Activated CD8-positive, alpha-beta T cell treated with anti-CD3 and anti-CD28 coated beads, Interleukin-2, amount 10 ng/mL, durations not matched to agents 7 days and 5 days (primary cell): ENCODE measurements at places on chromosomes 2 and 18. TPM values are rescaled to one million over a fixed set of nuclear protein-coding genes. Genes with fewer than 3 reads are reported as not detected.

ABHD1 gene
- total RNA-seq = 0.23 TPM

KHK gene
- 12.1 TPM for total RNA-seq

GPC1 gene
- total RNA-seq = 4.4 TPM

HES6 gene
- total RNA-seq = 4.7 TPM

FSHR gene
- not detected for total RNA-seq

CD8B gene
- total RNA-seq = 439 TPM

NGEF gene
- total RNA-seq = not detected

ABCG8 gene
- total RNA-seq = not detected

GRCh38 chr2:213185147-213185822 lies 33.9 kb upstream of the IKZF2 start:
- H3K36me3 ChIP-seq = no peaks in the 10 kb centered on the region
- H3K27ac ChIP-seq = no peak overlapping the region
- H3K4me1 ChIP-seq = no peaks in the 10 kb centered on the region

DNA sequence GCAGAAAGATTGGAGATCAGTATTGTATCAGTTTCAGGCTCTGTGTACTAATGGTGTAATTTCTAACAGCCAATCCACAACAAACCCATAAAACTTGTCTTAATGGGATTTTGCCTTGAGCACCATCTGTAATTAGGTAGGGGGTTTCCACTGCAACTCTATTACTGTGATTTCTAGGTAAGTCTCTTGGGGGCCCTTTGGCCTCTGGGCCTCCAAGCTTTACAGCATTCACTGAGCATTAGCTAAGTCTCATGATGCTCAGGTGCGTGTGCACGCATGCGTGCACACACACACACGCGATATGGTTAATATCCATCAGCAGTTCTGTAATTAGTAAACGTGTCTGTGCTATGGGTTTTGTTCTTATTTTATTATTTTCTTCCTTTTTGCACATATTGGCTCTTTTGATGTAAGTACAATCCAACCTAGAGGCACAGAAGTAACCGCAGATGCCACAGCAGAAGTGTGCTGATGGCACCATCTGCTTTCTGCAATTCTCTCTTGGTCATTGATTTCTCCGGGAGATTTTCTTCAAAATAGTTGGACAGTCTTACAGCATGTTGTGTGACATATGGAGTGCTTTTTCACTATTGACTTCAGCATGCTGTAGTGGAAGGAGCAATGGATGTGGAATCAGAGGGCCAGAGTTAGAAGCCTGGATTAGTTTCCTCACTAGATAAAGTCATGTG lies 592.0 kb downstream of the LRRTM4 start:
- DNase-seq = no peak
- no peak overlapping the region for H3K4me3 ChIP-seq
- no peak overlapping the region for H3K27ac ChIP-seq
- H3K36me3 ChIP-seq = no peaks in the 10 kb centered on the region

DNA sequence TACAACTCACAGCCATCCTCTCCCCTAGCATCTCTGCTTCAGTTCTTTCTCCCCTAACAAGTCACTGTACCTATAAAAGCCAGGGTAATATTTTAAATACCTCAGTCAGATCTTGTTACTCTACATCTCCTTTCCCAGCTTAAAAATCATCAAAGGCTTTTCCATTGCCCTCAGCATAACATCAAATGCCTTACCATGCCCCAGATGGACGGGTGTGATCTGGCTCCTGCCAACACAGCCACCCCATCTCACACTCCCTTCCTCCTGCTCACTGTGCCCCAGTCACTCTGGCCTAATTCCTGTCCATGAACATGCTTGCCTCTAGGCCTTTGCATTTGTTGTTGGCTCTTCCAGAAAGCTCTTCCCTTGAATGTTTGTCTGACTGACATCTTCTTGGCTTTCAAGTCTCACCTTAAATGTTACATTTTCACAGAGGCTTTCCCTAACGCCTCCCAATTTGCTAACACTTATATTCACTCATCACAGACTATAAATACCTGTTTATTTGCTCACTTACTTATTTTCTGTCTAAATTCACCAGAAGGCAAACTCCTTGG lies 640.9 kb downstream of the NYAP2 start:
- H3K4me3 ChIP-seq = no peak overlapping the region
- H3K4me1 ChIP-seq = no peaks in the 10 kb centered on the region
- no peaks in the 10 kb centered on the region for H3K27me3 ChIP-seq
- no peaks in the 10 kb centered on the region for H3K36me3 ChIP-seq
- no peak overlapping the region for H3K27ac ChIP-seq

DNA sequence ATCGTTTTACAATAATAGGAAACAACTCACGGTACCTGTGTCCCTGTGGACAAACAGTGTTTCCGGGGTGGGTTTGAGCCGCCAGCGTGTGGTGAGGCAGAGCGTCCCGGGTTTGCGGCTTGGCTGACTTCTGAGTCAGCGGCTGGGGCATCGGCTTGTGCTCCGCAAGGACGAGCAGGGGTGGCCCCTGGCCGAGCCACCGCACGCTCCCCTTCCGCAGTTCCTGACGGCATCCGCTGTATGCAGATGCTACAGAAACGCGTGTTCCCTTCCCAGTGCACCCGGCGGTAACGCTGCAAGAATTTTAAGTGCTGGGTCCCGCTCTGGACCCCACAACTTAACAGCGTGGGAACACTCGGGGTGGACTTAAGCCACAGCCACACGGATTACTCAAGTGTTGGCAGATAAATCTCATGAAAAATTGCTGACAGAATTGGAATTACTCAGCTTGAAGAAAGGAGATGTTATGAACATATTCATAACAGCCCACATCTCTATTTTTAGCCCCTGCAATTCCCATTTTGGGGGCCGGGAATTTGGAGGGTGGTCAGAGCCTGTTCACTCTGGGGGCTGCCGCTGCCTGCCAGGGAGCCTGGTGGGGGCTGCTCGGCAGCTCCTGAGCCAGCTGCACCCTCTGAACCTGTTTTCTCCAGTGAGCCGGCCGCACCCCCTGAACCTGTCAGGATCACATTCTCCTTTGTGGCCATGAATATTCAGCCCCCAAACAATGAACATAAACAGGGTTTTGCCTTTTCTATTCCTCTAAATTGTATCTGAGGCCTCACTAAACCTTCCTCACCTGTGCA lies 12.6 kb upstream of the KCNG2 start:
- H3K4me3 ChIP-seq = no peak overlapping the region
- no peaks in the 10 kb centered on the region for H3K4me1 ChIP-seq
- no peak overlapping the region for H3K27ac ChIP-seq

GRCh38 chr2:169185711-169186110 lies 116.3 kb downstream of the DHRS9 start:
- no peak for DNase-seq
- H3K4me1 ChIP-seq = no peaks in the 10 kb centered on the region
- H3K36me3 ChIP-seq = no peaks in the 10 kb centered on the region
- H3K27ac ChIP-seq = no peak overlapping the region
- no peak overlapping the region for H3K4me3 ChIP-seq

GRCh38 chr2:240588006-240588655 lies 1.6 kb downstream of the CAPN10 start:
- H3K4me3 ChIP-seq = peak overlapping the region; percentile 97
- H3K4me1 ChIP-seq = peaks cover 38% of the 10 kb centered on the region
- DNase-seq = no peak
- H3K27ac ChIP-seq = peak overlapping the region; percentile 91

DNA sequence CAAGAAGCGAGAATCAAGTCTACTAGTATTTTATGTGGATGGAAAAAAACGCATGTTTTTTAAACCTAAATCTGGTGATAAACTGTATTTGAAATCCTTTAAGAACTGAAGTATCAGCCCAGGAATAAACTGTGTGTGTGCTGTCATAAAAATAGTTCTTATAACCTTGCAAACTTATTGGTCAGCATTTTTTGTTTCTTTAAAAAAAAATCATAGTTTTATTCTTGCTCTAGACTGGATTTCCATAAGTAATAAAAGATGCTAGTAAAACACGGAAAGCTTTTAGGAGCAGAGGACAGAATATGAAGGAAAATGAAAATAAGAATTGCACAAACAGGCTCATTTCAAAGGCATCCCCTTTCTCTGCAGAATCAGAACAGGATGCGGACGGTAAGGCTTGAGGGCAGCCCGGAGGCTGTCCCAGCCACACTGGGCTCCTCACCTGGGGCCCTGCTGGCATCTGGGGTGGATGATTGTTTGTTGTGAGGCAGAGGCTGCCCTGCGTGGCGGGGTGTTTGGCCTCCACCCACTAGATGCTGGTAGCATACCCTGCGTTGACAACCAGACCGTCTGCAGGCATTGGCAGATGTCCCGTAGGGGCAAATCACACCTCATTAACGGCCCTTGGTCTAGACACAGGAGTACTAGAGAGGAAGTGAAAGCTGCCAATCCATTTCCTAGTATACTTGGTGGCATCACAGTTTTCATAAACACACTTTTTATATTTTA lies 52.5 kb downstream of the MBP start:
- DNase-seq = no peak
- H3K27ac ChIP-seq = peak overlapping the region; percentile 74
- H3K4me3 ChIP-seq = peak overlapping the region; percentile 34
- H3K36me3 ChIP-seq = peaks cover 63% of the 10 kb centered on the region

DNA sequence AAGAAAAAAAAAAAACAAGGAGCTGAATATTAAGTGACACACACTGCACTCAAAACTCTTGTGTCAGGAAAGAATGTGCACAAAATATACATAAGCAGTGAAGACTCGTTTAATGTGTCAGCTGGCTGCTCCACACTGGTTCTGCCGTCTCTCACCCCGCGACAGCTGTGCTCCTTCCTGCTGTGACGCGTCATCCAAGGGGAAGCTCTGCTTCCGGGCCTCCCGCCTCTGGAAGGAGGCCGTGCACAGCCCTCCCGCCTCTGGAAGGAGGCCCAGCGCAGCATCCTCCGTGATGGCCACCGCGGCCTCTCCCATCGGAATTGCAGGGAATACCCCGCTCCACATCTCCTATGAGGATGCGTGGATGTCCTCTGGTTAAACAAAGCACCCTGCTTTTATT lies 151.0 kb downstream of the HDAC4 start:
- H3K36me3 ChIP-seq = peaks cover 25% of the 10 kb centered on the region
- peaks cover 48% of the 10 kb centered on the region for H3K4me1 ChIP-seq
- no peaks in the 10 kb centered on the region for H3K27me3 ChIP-seq
- H3K27ac ChIP-seq = no peak overlapping the region

GRCh38 chr18:9066358-9066757 lies 36.1 kb upstream of the NDUFV2 start:
- H3K27me3 ChIP-seq = no peaks in the 10 kb centered on the region
- peaks cover 6% of the 10 kb centered on the region for H3K4me1 ChIP-seq
- no peak overlapping the region for H3K27ac ChIP-seq
- no peak for DNase-seq
- no peaks in the 10 kb centered on the region for H3K36me3 ChIP-seq

GRCh38 chr2:169727065-169727464 lies 6.6 kb upstream of the KLHL23 start:
- H3K27me3 ChIP-seq = peaks cover 13% of the 10 kb centered on the region
- DNase-seq = no peak
- H3K4me1 ChIP-seq = peaks cover under 1% of the 10 kb centered on the region
- no peak overlapping the region for H3K4me3 ChIP-seq

DNA sequence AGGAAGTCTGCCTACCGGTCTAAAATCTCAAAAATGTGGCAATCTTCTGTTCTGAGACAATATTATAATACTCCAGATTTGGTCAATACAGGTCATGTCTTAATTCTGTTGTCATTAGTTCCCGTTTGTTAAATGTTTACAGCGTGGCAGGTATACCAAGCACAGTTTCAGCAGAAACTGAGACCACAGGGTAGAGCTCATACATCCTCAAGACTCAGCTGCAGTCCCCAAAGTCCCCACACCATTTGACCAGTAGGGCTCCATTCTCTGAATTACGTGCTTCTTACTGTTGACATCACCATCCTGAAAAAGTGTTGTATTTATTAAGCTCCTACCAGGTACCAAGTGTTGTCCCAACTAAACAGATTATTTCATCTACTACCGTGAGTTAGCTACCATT lies 157.1 kb downstream of the MC4R start:
- no peak overlapping the region for H3K4me3 ChIP-seq
- DNase-seq = no peak
- no peaks in the 10 kb centered on the region for H3K4me1 ChIP-seq

- no peak for DNase-seq
- H3K27ac ChIP-seq = no peak overlapping the region
- no peaks in the 10 kb centered on the region for H3K27me3 ChIP-seq
These were observed 215.5 kb upstream of the RAB6C start for GRCh38 chr2:129763966-129764365.

DNA sequence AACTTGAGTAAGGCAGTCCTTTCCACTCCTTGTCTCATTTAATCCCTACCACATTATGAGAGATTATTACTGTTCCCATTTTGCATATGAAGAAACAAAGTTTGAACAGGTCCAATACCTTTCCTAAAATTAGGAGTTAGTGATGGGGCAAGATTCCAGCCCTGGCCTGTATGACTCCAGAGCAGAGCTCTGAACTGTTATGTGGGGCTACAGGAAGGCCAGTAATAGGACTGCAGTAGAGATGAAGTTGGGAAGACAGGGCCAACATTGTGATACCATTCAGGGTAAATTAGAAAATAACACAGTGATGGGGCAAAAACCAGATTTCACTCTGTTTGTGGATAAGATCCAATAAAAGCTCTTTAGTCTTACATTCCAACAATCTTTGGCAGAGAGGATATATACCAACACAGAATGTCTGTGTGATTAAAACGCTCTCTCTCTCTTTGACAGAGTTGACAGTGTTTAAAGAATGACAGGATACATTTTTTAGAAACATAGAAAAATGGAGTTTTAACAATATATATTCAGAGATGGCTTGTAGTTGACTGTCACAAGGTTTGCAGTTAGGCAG lies 22.7 kb downstream of the KATNAL2 start:
- H3K27me3 ChIP-seq = peaks cover 3% of the 10 kb centered on the region
- H3K4me3 ChIP-seq = no peak overlapping the region
- H3K27ac ChIP-seq = no peak overlapping the region
- peaks cover under 1% of the 10 kb centered on the region for H3K4me1 ChIP-seq
- H3K36me3 ChIP-seq = no peaks in the 10 kb centered on the region

- H3K36me3 ChIP-seq = no peaks in the 10 kb centered on the region
- H3K4me1 ChIP-seq = peaks cover 3% of the 10 kb centered on the region
- no peak for DNase-seq
- no peak overlapping the region for H3K4me3 ChIP-seq
- peaks cover 5% of the 10 kb centered on the region for H3K27me3 ChIP-seq
- H3K27ac ChIP-seq = no peak overlapping the region
These were observed 6.4 kb downstream of the BAZ2B start for GRCh38 chr2:159609811-159610549.

GRCh38 chr18:44883671-44884070 lies 203.0 kb downstream of the SETBP1 start:
- H3K27me3 ChIP-seq = peaks cover 6% of the 10 kb centered on the region
- peaks cover 3% of the 10 kb centered on the region for H3K4me1 ChIP-seq
- H3K36me3 ChIP-seq = no peaks in the 10 kb centered on the region
- H3K27ac ChIP-seq = no peak overlapping the region
- H3K4me3 ChIP-seq = no peak overlapping the region

- H3K36me3 ChIP-seq = peaks cover 4% of the 10 kb centered on the region
- peaks cover 26% of the 10 kb centered on the region for H3K27me3 ChIP-seq
- H3K27ac ChIP-seq = no peak overlapping the region
- H3K4me3 ChIP-seq = peak overlapping the region; percentile 28
These were observed 1.8 kb downstream of the BOK start for GRCh38 chr2:241560162-241560882.

- peak overlapping the region; percentile 67 for H3K27ac ChIP-seq
- H3K27me3 ChIP-seq = peaks cover 11% of the 10 kb centered on the region
- H3K36me3 ChIP-seq = peaks cover 6% of the 10 kb centered on the region
- peaks cover 17% of the 10 kb centered on the region for H3K4me1 ChIP-seq
These were observed 725 bp downstream of the SLC66A2 start for GRCh38 chr18:79950515-79951341.

GRCh38 chr2:145415151-145415550 lies 895.2 kb upstream of the ZEB2 start:
- H3K4me1 ChIP-seq = peaks cover 27% of the 10 kb centered on the region
- DNase-seq = no peak
- H3K27me3 ChIP-seq = peaks cover 52% of the 10 kb centered on the region
- H3K36me3 ChIP-seq = peaks cover 13% of the 10 kb centered on the region
- H3K4me3 ChIP-seq = no peak overlapping the region

GRCh38 chr2:234603619-234604018 lies 106.7 kb upstream of the ARL4C start:
- H3K4me3 ChIP-seq = no peak overlapping the region
- H3K27me3 ChIP-seq = peaks cover 5% of the 10 kb centered on the region
- H3K36me3 ChIP-seq = no peaks in the 10 kb centered on the region
- no peak overlapping the region for H3K27ac ChIP-seq
- no peaks in the 10 kb centered on the region for H3K4me1 ChIP-seq
